SW480 (cell line): ENCODE measurements at places on chromosomes 4 and X.

DNA sequence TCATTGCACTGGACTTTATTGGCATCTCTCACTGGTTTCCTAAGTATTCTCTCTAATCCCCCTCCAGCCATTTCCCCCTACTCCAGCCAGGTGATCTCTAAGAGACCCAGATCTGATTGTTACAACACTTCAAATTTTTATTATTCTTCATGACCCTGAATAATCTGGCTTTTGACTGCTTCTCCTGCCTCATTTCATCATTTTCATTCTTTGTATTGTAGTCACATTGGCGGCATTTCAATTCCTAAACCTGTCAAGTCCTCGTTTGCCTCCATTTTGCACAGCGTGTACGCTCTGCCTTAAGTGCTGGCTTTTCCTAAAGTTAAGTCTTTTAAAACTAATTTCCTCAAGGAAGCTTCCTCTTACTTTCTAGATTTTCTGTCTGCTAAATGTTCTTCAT lies 31.6 kb downstream of the UBE2K start:
- no peak for DNase-seq

- no peak for DNase-seq
Measured at GRCh38 chrX:6832619-6833018, 297.7 kb upstream of the VCX3A start.

GRCh38 chr4:112736718-112737135 lies 99.8 kb downstream of the LARP7 start:
- DNase-seq: no peak

- DNase-seq: no peak
Measured at GRCh38 chrX:40303256-40304077, 205.7 kb upstream of the BCOR start.

- DNase-seq: peak; percentile 9
Measured at GRCh38 chr4:103786014-103786413, 66.2 kb upstream of the TACR3 start.

DNA sequence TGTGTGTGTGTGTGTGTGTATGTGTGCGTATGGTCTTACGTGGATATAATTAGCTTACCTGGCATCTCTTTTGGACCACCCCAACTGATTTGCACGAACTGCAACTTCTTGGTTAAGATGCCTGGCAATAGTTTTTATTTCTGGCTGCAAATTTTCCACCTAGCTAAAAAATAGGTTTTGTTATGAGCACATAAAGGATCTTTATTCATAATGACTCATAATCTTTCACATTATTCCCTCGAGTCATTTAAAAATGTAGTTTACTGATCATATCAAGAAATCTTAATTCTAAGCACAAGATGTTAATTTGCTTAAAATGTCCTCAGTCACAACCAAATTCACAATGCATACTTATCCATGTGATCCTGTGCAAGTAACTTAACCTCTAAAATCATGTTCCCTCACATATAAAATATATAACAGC lies 1.5 kb downstream of the COX18 start:
- no peak for DNase-seq

GRCh38 chr4:6748286-6748685 lies 32.3 kb downstream of the BLOC1S4 start:
- no peak for DNase-seq

GRCh38 chr4:182449930-182450439 lies 206.8 kb downstream of the TENM3 start:
- no peak for DNase-seq

DNA sequence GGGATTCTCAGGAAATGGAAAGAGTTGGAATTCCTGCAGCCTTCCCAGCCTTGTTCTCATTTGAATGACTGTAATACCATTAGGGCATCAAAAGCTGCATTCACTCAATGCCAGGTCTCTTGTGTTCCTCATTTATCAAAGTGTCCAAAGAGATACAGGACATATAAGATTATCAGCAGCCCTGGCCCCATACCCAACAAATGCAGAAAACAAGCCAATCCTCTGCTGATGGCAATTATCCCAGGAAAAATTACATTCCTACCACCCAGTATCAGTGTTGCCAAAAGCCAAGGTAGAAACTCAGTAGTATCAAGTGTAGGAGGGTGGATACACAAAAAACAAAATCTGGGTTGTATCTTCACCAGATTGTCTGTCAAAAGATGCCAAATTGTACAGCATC lies 18.5 kb upstream of the ASB5 start:
- no peak for DNase-seq

GRCh38 chr4:7650606-7651385 lies 216.1 kb upstream of the PSAPL1 start:
- DNase-seq: peak; percentile 63

- no peak for DNase-seq
Measured at GRCh38 chr4:2663275-2663674, 92.9 kb downstream of the TNIP2 start.

DNA sequence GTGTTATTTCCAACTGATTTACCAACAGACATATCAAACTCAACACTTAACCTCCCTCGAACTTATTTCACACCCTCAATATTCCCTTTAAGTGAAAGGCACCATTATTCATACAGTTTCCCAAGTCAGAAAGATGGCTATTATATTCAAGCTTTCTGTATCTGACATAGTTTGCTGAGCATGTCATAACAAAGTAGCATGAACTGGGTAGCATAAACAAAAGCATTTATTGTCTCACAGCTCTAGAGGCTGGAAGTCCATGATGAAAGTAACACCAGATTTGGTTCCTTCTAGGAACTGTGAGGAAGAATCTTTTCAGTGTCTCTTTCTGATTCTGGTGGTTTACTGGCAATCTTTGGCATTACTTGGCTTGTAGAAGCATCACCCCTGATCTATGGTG lies 1388.6 kb downstream of the TECRL start:
- no peak for DNase-seq

- no peak for DNase-seq
Measured at GRCh38 chrX:9519546-9520216, 54.8 kb downstream of the TBL1X start.

- DNase-seq: peak; percentile 3
Measured at GRCh38 chr4:72886602-72887001, 182.9 kb downstream of the COX18 start.

DNA sequence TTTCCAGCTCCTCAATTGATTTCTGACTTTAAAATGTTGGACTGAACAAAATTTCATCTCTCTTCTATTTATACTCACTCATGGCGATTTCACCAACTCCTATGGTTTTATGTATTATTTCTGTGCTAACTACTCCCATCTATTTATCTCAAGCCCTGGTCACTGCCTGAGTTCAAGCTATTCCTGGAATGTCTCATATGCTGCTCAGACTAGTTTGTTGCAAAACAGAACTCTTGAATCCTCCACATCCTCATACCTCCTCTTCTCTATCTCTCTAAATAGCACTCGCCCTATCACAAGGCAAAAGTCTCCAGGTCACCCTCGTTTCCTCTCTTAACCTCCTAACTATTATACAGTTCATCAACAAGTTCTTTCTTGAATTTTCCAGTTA lies 19.0 kb upstream of the DDX60 start:
- no peak for DNase-seq

DNA sequence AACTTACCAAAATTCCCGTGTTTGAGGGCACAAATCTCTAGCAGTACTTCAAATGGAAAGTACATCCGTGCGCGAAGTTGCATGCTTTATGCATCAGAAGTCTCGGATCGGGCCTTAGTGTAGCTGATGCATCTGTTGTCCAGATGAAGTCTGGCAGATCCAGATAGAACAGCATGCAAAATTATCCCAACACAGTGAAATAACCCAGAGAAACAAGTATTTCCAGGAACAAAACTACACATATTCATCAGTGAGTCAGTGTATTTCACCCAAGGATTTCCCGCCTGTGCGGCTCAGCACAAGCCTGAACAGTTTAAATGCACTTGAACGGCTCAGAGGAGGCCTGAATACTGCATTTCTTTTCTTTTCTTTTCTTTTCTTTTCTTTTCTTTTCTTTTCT lies 27.4 kb upstream of the CLDN24 start:
- DNase-seq: no peak

DNA sequence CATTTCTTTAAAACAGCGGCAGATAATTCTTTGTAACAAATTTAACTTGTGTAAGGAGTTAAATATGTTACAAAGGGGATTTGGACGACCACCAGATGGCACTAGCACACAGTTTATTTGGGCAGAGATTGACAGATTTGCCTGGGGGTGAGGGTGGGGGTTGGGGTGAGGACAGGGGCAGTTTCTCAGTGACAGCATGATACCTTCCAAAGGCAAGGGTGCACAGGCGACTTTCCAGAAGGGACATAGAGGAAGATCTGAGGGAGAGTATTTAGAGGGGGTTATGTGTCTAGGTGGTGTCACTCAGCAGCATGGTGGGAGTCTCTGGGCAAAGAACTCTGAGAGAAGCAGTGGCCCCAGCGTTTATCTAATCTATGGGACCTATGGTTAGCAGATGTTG lies 9.6 kb upstream of the TMA16 start:
- peak; percentile 12 for DNase-seq

GRCh38 chr4:33386764-33387163 lies 2666.6 kb downstream of the PCDH7 start:
- DNase-seq: no peak

DNA sequence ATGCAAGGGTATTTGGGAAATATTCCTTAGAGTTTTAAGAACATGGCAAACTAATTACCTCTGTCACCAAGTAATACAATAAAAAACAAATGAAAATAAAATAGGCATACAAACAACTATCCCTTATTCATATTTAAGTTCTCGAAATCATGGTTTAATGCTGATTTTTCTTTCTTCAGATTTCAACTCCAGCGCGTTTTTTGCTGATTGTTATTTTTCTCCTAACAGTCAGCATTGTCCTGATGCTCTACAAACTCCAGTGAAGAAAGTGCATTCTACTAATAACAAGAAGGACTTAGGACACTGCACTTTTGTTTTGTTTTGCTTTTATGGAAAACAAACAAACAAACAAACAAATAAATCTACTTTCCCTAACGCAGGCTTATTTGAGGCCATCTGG lies 282.4 kb downstream of the FSTL5 start:
- DNase-seq: no peak

- no peak for DNase-seq
Measured at GRCh38 chr4:35966566-35966965, 277.7 kb downstream of the ARAP2 start.

DNA sequence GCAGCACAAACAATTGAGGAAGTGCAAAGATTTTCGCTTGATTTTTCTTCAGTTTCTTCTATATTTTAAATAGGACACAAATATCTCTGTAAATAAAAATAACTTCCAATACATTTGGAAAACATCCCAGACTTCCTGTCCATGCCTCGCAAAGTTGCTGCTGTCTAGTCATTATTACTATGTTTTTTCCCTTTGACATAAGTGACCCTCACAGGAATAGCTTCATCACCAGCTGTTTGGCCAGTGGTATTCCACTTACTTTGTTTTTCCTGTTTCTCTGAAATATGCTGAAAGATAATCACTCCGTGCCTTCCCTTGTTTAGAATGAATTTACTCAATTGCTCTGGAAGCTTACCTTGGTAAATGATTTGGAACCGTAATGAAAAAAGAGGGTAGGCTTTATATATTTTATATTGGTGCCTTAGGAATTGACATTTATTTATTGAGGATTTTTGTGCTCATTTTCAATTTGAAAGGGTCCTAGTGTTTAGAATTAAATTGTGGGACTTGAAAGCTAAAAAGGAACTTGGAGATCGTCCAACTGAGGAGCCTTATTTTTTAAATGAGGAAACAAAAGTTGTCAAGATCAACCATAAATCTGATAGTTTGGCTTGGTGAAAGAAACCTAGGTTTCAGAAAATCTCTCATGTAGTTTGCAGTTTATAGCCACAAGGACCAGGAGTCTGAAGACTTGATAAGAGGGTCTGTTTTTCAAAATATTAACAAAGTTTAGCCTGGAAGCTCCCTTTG lies 65.6 kb downstream of the CDKL5 start:
- DNase-seq: no peak

DNA sequence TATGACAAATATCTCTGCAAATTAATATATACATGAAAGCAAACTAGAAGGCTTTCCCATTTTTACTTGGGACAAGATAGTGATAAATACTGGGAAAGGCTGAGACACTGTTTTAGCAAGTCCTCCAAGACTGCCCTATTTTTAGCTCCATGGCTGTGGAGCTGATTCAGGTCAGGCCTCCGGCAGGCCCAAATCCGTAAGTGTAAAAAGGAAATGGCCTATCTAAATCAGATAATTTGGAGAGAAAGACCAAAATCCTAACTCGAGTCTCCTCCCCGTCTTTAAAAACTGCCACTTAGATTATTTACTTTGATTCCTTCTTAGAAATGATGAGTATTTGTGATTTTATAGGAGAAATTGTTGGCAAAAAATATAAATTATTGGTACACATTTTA lies 2.9 kb downstream of the OTUD4 start:
- DNase-seq: no peak

DNA sequence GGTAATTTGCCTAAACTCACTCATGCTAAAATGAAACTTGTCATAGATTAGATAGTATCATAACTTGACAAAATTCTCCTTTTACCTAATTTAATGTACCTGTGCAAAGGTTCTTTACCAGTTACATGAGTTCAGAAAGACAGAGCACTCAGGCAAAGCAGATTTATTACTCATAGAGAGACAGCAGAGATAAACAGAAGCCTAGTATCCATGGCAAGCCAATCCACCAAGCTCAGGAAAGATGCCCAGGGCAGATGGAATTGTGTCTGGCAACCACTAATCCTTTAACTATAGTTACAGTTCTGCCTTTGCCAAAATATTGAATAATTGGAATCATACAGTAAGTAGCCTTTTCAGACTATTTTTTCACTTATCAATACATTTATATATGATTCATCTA lies 826.2 kb downstream of the TECRL start:
- DNase-seq: no peak

GRCh38 chr4:69731241-69731640 lies 29.2 kb downstream of the SULT1B1 start:
- DNase-seq: no peak

GRCh38 chr4:142130666-142131065 lies 494.3 kb downstream of the IL15 start:
- DNase-seq: no peak

DNA sequence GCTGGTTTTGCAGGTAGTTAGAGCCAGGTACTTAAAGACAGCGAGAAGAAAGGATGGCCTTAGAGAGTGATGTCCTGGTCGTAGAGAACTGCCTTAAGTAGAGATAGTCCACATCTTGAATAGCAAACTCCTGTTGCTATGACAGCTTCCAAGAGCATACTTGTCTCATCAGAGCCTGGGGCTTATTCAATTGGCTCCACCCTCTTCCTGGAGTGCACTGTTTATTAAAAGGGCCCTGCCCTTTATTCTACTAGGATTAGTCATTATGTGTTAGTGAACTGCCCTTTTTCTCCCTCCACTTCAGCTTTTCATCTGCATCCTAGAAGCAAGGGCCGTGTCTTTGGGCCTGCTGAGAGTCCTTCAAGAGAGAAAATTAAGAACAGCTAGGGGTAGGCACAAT lies 94.5 kb upstream of the EOLA2 start:
- no peak for DNase-seq

GRCh38 chr4:10413177-10413576 lies 44.0 kb downstream of the ZNF518B start:
- DNase-seq: no peak

- DNase-seq: no peak
Measured at GRCh38 chrX:38560776-38561125, 591 bp upstream of the TSPAN7 start.

DNA sequence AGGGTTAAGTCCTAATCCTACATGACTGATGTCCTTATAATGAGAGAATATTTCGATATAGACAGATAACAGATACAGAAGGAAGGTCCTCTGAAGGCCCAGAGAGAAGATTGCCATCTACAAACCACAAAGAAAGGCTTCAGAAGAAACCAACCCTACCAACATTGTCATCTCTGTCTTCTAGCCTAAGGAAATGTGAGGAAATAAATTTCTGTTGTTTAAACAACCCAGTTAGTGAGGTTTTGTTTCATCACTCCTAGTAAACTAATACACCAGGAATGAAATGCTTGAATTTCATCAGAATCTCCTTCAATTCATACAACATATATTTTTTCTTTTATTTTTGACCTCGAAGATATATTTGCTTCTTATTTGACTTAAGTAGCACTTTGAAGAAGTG lies 1527.8 kb downstream of the STIM2 start:
- DNase-seq: no peak
